Skin of body (tissue), 3 donors: ENCODE measurements at places on chromosomes 7 and 10. TPM values are rescaled to one million over a fixed set of nuclear protein-coding genes. Genes with fewer than 3 reads are reported as not detected.

DNA sequence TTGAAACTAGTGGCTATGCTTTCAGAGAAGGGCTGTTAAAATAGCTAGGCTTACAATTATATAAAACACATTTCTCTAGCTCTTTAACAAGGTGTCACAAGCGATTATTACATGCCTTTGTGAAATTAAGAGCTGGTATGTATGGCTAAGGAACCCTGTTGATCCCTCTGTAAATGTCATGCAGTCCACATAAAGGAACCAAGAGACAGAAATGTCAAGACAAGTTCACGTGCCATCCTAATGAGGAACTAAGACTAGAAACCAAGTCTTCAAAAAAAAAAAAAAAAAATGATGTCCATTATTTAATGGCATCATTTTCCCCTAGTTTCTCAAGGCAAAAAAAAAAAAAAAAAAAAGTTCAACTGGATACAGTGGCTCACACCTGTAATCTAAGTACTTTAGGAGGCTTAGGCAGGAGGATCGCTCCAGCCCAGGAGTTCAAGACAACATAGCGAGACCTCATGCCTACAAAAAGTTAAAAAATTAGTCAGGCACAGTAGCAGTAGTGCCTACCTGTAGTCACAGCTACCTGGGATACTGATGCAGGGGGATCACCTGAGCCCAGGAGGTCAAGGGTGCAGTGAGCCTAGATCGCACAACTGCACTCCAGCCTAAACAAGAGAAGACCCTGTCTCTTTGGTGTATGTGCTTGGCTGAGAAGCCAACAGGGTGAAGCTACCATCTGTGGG lies 63.4 kb downstream of the SRPK2 start:
- DNase-seq: no peak

Gene ZNF212
- total RNA-seq: 6.6 TPM

DNA sequence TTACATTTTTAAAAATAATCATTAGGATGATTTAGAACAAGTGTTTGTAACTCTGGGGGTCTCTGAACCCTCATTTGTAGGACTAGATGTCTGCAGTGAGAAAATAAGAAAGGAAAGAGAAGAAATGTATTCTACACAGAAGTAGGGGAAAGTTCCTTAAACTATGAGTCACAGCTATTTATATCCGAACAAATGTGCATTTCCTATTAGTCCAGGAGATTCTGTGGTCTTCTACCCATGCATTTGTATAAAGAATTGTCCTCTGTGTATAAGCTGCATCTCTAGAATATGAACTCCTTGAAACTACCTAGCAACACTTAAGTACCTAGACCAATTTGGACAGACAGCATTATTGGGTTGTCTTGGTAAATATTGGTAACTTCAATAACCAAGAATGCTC lies 15.9 kb upstream of the CD36 start:
- peak; percentile 24 for DNase-seq

DNA sequence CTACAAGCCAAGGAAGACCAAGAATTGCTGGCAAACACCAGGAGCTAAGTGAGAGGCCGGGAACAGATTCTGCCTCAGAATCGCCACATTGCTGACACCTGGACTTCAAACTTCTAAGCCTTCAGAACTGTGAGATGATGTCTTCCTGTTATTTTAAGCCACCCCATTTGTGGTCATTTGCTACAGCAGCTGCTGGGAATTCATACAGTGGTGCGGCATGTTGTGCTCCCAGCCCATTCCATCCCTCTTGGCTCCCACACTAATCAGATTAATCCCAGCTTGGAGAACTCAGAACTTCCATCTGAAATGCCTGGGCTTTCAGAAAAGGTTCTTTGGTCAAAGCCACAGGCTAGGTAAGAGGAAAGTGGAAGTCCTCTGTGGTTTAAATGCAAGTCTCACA lies 24.9 kb downstream of the TCAF1 start:
- DNase-seq: no peak

GRCh38 chr10:132401401-132402118 lies 4.6 kb downstream of the PWWP2B start:
- DNase-seq: no peak

DNA sequence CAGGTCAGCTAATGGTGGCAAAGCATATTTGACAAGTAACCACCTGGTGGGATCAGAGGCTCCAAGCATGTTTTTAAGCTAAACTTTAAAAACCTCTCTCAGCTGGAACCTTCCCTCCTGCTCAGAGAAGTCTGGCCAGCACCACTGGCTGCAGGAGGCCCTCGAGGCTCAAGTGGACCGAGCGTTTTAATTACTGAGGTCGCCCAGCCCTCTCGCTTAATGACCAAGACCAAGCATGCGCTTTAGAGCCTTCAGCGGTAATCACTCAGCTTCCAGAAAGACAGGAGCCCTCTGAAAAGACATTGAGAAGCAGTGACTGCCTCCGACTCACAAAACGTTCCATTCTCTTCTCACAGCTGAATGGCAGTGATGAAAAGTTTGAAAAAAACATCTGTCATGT lies 383.4 kb upstream of the ADARB2 start:
- DNase-seq: no peak

- no peak for DNase-seq
Observed at GRCh38 chr10:6269953-6270867, 67.5 kb downstream of the PFKFB3 start.

Gene NKX1-2
- total RNA-seq: 0.20 TPM

DNA sequence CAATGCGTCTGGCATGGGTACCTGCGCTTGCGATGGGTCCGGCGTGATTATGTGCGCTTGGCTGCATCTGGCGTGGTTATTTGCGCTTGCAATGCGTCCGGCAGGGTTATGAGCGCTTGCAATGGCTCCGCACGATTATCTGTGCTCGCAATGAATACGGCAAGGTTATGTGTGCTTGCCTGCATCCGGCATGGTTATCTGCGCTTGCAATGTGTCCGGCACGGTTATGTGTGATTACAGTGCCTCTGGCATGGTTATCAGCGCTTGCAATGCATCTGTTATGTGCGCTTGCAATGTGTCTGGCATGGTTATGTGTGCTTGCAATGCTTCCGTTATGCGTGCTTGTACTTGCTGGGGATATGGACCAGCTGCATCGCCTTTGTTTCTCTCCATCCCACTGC lies 37.7 kb downstream of the RBAK start:
- no peak for DNase-seq

- no peak for DNase-seq
Observed at GRCh38 chr7:43711503-43711902, 17.8 kb downstream of the COA1 start.
